ENCODE measurements at places on chromosomes 11 and 22.

- DNase-seq = peak; percentile 57
Measured at GRCh38 chr11:67505605-67506396, 638 bp upstream of the PITPNM1 start.

DNA sequence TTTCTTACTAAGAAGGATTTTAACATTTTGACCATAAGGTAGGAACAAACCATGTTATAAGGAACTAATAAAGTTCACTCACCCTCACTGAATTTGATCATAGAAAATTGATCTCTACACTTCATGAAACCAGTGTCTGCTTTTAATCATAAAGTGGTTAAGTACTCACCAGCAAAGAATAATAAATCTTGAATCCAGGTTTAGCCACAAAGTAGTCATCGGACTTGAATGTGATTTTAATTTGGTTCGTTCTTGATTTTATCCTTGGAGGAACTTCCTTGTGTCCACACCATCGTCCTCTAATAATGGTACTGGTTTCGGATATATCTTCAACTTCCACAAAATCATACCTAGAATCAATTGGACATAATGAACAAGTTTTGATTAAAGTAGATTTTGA, 40.5 kb upstream of the DDI1 start:
- DNase-seq = no peak

DNA sequence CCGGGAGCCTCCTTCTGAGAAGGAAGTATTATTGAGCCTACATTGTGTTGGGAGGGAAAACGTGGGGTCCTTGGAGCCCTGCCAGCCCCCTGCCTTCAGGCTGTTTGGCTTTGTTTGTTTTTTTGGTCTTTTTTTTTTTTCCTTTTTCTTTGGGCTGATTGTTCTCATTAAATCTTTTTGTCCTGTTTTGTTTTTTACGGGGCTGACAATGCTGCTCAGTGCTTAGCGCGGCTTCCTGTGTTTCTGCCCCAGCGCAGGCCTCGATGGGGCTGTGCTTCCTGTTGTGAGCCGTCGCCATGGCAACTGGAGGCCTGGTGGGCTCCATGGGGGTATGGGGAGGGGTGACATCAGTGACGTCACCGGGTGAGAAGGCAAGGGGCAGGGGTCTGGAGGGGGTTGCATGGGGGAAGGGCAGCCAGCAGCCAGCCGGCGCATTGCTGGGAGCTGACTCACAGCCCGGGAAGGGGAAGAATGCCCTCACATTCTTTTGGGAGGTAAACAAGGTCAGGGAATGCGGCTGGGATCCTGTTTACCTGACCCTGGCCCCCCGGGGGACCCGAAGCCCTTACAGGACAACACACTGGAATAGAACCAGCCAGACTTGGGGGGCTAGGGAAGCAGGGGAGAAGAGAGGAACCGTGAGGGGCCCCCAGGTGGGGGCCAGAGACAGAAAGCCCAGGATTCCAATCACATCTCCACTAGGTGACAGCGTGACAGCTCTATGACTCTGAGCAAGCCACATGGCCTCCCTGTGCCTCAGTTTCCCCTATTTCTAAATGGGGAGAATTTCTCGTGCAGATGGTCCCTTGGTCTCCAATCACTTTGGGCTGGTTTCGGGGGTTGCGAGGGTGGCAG, 22.2 kb upstream of the CBX7 start:
- DNase-seq = peak; percentile 81

DNA sequence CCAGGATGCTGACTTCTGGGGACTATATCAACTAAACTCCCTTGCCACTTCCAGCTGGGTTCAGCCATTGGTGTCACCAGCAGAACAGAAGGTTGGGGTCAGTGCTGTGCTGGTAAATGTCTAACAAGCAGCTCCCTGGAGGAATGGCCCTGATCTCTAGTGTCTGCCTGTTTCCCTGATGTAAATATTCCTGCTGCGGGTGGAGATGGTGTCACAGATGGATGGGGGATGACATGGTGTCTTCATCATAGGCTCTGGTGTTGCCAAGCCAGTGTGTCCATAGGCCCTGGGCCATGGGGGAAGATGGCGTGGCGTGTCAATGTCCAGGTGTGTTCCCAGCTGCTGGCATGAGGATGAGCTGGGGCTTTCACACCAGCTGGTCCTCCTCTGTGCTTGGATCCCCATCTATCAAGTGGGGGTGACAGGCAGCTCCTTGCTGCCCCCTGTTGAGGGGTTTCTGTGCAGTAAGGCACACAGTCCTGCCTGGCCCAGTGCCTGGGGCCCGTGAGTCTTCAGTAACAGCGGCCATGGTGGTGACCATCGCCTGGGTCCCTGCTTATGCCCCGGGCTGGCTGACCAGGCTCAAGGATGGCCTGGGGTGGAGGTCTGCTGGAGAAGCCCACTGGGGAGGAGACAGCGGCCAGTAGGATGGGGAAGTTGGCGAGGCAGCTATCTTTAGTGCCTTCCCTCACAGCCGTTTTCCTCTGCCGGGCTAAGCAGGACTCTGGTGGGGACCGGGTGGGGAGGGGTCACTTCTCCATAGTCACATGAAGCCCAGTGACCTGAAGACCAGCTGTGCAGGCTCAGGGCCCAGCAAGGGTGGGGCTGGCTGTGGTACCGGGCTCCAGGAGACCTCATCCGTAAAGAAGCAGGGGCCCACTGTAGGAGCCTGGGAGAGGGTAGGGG, 12.7 kb downstream of the RPL3 start:
- no peak for DNase-seq

DNA sequence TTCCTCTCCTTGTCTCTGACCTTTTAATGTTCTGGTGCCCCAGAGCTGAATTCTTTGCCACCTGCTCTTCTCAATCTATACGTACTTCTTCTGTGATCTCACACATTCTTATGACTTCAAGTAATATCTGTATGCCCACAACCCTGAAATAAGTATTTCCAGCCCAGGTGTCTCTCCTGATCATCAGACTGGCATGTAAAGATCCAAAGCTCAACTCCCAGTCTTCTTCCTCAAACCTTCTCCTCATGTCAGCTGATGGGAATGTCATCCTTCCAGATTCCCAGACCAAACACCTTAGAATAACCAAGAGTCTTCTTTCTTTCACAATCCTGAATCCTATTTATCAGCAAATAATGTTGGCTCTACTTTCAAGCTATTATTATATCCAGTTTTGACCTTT, 9.3 kb downstream of the MS4A3 start:
- DNase-seq = no peak

DNA sequence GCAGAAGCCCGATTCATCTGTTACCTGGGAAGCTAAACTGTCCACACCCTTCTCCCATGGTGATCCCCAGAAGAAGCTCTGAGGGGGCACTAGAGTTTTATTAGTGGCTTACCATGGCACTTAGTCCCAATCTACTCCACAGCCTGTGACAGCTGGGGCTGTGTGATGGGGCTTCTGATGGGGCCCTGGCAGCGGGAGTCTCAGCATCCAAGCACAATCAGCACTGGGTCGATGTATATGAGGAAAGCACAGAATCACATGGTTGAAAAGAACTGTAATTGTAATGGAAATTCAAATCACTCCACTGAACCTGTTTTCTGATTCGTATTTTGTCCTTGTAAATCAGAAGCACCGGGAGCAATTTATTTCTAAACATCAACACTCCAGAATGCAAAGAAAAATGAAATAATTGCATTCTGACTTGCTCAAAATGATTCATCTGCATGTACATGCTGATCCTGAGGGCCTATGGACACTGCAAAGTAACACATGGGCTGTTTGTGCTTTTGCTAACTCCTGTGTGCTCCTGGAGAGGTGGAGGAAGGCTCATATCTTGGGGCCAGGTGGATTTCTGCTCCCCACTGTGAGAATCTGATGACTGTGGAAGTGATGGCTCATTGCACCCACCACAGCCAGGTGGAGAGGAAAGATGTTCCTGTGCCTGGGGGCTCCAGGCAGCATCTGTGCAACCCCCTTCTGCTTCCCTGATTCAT, 203.0 kb downstream of the KIRREL3 start:
- no peak for DNase-seq

DNA sequence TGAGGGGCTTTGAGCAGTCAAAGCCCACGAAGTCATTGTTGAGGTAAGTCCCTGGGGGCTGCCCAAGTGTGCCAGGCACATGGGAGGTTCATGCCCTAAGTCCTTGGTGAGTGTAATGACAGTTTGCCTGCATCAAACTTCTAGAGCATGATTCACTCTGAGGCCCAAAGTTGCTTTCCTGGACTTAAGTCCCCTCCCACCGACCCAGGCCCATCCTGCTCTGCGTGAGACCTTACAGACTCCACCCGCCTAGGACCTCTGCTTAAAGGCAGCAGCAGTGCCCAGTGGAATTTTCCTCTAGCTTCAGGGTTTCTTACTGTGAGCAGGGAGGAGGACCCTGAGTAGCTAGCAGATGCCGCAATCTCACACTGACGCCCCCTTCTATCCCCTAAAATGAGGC, 5.7 kb upstream of the PVALB start:
- DNase-seq = no peak

DNA sequence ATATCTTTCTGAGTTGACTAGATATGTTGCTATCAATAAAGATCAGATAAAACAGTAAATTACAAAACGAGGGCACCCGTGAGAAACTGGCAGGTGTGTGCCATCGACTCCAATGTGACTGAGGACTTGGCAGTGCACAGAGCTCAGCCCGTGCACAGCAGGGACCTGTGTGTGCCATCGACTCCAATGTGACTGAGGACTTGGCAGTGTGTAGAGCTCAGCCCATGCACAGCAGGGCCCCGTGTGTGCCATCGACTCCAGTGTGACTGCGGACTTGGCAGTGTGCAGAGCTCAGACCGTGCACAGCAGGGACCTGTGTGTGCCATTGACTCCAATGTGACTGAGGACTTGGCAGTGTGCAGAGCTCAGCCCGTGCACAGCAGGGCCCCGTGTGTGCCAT, 347.2 kb upstream of the B3GAT1 start:
- no peak for DNase-seq

DNA sequence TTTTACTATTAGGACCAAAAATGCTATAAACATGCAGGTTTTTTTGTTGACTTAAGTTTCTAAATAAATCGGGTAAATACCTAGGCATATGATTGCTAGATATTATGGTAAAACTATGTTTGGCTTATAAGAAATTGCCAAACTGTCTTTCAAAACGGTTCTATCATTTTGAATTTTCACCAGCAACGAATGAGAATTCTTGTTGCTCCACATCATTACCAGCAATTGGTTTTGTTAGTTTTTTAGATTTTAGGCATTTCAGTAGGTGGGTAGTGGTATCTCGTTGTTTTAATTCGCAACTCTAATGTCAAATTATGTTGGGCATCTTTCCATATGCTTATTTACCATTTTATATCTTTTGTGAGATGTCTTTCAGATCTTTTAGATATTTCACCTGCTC, 510.2 kb downstream of the JRKL start:
- DNase-seq = no peak

Data from smooth muscle cell of the brain vasculature (primary cell).